NK-92 treated with Interleukin-12 subunit alpha and Interleukin-12 subunit beta, amount 100 ng/mL, for 24 hours (cell line): ENCODE measurements at places on chromosomes 1 and 21.

DNA sequence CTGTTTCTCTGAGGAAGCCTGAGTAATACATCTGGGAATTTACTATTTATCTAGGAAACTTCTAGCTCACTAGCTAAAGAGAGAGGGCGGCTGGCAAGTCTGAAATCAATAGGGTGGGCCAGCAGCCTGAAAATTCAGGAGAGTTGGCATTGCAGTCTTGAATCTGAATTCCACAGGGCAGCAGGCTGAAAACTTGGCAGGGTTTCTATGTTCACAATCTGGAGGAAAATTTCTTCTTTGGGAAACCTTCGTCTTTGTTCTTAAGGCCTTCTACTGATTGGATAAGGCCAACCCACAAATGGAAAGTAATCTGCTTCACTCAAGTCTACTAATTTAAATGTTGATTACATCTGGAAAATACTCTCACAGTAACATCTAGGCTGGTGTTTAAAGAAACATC, 101.0 kb upstream of the COG2 start:
- no peak for DNase-seq

DNA sequence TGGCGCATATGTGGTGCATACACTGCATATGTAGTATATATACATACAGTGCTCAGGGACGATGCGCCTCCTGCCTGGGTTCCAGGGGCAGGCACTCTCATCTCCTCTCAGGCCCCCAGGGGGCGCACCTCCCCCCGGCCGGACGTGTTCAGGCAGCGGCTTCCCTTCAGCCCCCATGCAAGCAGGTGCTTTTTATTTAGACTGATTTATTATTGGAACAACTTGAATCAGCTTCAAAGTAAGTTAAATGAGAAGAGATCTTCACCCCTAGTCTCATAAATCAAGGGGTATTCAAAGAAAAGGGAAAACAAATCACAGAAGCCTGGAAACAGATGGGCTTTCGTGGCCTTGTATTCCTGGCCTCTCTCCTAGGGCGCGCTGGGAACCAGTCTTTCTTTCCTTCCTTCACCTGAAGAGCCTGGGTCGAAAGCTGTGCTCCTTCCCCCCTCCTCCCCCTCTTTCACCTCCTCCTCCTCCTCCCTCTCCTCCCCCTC, 64.6 kb downstream of the UBIAD1 start:
- peak; percentile 14 for DNase-seq

- no peak for DNase-seq
Measured at GRCh38 chr1:217673387-217673786, 42.2 kb downstream of the SPATA17 start.

GRCh38 chr1:98051065-98051675, 130.3 kb upstream of the DPYD start:
- DNase-seq = peak; percentile 28

DNA sequence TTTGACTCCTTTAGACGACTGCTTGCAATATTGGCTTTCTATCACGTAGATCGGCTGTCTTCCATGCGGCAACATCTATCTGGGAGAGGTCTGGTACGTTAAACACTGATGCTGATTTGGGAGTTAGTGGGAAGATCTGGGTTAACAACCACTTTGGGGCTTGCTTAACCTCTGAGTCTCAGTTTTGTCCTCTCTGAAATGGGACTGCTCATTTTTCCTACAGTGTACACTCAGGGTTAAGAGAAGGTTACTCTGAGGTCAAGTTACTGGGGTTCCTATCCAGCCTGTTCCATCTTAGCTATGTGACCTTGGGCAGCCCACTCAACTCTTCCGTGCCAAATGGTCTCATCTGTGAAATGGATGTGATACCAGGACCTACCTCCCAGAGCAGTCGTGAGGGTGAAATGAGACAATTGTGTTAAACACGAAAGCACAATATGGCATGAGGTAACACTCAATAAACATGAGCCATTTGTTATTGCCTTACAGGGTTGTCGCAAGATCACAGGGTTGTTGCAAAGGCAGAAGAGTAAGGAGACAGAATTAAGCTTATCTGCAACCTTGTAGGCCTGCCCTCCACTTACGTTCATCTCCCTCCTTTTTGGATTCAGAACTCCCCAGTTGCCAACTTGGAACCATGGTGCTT, 5.6 kb downstream of the ABCA4 start:
- DNase-seq = no peak

- DNase-seq = no peak
Measured at GRCh38 chr1:18667333-18667732, 36.7 kb downstream of the PAX7 start.

DNA sequence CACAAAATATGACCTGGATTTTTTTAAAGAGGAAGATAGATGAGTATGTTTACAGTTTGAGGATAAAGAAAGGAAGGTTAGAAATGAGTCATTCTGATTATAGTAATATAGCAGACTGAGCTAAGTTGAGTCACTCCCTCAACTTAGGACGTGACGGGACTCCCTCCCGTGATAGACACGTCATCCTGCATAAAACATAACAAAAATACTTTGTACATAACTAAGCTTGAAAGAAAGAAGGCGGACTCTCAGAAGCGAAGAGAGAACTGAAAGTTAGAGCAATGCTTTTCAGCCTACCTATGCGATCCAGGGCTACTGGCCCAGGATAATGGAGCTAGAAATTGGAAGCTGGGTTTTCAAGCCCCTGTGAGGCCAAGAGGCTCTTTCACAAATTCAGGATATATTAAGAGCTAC, 53.0 kb upstream of the DESI2 start:
- DNase-seq = peak; percentile 29

- no peak for DNase-seq
Measured at GRCh38 chr1:89085781-89086180, 20.8 kb upstream of the GBP1 start.

GRCh38 chr1:51222136-51222787, 13.8 kb upstream of the RNF11 start:
- no peak for DNase-seq

DNA sequence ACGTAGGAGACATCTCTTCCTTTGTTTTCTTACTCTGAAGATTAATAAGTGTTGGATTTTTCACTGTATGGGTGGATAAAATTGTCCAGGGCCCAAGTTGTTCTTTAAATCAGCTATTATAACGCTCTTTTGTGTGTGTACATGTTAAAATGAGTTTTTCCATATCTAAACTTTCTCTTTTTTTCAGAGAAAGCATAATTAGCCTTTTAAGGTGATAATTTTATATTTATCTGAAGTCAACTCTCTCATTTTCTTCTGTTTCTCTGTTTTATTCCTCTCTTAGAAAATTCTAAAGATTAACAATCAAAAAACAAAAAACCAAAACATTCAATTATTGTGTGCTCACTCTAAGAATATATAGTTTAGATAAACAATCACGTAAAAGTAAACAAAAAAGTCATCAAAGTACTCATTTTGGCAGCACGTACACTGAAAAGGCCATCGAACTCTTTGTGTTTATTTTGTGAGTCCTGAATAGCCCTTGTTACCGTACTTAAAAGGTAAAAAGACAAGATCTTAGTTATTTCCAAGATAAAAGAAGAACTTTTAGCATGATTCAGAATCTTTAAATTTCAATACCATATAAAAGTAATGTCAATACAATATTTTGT, 7.2 kb upstream of the CDC73 start:
- no peak for DNase-seq

DNA sequence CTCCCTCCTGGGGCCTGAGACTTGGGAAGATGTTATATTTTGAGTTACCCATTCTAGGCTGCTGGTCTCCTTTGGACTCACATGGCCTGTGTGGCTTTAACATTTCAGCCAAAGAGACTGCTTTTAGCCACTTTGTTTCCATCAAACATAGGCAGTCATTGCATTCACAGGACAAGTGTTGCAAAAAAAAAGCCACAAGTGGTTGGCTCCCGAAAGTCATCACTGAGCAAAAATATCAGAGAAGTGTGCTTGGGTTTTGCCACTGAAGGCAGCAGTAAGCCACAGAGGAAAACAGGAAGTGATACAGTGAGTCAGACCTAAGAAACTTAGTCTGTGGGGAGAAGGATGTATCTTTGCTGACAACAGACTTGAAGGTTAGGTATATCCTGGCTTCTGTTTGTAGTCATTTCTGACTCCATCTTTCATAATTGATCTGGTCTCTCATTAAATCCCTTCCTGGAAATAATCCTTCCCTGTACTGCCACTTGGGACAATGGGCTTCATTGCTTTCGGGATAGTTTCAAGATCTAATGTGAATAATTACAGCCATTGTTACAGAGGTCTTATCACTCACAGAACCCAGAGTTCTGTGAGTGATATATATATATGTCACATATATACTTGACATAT, 80.9 kb downstream of the COLGALT2 start:
- peak; percentile 52 for DNase-seq

DNA sequence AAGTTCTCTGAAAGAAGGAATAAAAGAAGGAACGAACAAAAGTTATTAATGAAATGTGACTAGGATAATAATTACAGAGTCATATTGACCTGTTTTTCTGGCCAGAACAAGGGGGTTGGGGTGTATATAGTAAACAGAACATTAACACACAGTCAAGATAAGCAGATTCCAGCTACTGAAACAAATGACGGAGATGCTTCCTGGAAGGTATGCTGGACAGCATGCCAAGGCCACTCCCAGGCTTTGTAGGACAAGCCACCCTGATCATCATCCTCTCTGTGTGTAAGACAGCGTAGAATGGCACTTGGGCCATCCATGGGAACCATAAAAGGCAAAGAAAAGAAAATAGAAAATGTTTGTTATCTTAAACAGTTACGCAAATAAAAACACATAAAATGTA, 120.7 kb downstream of the TGFBR3 start:
- DNase-seq = no peak

DNA sequence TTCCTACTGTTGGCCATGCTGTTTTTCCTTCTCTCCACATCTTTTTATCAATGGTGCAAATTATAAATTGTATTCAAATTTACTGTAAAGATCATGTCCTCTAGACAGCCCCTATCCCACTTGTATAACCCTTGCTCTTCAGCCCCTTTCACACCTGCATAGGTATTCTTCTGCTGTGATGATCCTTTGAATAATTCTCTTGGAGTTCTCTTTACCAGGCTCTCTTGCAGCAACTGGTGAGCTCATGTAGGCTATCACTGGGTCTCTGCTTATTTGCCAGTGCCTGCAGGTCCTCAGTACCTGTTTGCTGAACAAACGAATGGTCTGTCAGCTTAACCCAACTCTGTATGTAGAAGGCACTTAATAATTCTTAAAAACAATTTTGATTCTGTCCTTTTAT, 8.2 kb downstream of the PTPRC start:
- no peak for DNase-seq

DNA sequence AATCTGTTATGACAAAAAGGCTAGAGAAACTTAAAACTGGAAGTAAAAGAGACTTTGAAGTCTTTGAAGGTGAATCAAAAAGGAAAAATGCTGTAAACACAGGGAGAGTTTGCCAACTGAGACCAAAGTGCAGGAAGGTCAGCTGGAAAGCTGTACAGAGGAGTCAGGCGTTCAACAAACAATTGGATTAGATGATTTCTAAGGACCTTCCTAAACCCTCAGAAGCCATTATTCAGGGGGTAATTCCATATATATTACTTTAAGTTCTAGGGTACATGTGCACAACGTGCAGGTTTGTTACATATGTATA, 156.8 kb downstream of the ZBTB18 start:
- DNase-seq = no peak
